ENCODE measurements at places on chromosomes 4 and X.

GRCh38 chr4:43394976-43395375 lies 502.5 kb downstream of the GRXCR1 start:
- DNase-seq, result peak; percentile 32

GRCh38 chrX:124098089-124098488 lies 136.6 kb downstream of the STAG2 start:
- peak; percentile 15 for DNase-seq

DNA sequence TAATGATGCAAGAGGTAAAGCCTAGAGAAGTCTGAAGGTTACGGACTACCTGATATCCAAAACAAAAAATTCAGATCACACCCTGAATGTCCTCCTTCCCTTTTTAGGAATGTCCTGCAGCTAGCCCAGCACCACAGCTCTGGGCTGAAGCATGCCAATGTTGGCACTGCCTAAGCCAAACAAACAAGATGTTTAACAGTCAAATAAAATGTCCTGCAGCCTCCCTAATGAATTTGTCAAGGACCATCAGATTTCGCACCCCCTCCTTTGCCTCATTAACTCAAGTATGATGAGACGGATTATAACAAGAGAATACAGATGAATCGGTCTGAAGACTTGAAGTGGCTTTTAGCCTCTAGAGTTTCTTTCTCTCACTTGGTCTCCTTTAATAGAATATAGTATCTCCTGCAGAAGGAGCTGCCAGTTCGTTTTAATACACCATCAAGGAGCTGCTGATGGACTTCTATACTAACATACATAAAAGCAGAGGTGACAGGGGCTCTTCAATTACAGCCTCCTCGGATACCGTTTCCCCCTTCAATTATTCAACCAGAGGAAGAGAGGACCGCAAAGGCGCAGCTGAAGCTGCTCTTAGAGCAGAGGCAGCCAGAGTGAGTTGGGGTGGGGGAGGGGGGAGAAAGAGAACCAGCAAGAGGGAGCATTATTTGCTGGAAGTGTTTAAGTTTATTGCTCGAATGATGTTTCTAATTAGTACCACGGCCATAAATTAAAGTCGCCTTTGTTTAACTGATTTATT lies 3.0 kb upstream of the MAB21L2 start:
- DNase-seq, result peak; percentile 65

- DNase-seq, result no peak
Observed at GRCh38 chr4:3498901-3499510, 33.2 kb downstream of the LRPAP1 start.

GRCh38 chrX:150546711-150547153 lies 21.7 kb upstream of the MTM1 start:
- no peak for DNase-seq

DNA sequence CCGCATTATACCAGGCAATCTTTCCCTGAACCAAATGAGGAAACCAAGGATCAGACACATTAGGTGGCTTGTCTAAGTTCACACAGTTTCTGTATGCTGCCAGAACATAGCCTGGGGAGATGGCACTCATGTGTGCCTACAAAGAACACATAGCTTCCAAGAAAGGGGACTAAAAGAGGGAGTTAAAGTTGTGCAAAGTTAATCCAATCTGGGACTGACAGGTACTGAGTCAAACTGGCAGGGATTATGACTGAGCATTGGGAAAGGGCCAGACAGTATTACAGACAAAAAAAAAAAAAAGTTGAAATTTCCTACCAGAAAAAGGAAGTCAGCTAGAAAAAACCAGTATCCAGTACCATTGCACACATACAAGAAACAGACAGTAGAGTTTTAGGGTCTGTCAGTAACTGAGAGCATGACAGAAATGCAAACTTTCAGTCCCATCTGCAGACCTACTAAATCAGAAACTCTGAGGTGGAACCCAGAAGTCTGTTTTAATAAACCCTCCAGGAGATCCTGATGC lies 37.2 kb downstream of the ADAMTS3 start:
- no peak for DNase-seq

GRCh38 chrX:106621836-106622235 lies 10.1 kb downstream of the RADX start:
- no peak for DNase-seq

GRCh38 chr4:53120778-53121177 lies 245.1 kb downstream of the SCFD2 start:
- DNase-seq, result no peak

GRCh38 chr4:183098019-183098722 lies 886 bp upstream of the WWC2 start:
- DNase-seq, result peak; percentile 38

- no peak for DNase-seq
Observed at GRCh38 chr4:145660064-145660463, 19.9 kb upstream of the C4orf51 start.

GRCh38 chrX:153411988-153412574 lies 809 bp downstream of the ZFP92 start:
- no peak for DNase-seq

DNA sequence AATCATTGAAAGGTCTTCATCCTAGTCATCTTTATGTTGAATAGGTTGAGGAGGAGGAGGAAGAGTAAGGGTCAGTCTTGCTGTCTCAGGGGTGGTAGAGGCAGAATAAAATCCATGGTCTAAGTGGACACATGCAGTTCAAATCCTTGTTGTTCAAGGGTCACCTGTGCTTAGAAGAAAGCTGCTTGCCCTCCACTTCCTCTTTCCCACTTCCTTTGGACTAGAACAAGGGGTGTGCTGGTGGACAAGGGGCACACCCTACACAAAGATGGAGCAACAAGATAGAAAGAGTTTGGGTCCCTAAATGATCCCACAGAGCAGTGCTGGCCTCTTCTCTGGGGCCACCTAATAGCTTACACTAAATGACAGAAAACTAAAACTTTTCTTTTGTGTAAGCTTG lies 47.9 kb downstream of the HSD17B13 start:
- no peak for DNase-seq

DNA sequence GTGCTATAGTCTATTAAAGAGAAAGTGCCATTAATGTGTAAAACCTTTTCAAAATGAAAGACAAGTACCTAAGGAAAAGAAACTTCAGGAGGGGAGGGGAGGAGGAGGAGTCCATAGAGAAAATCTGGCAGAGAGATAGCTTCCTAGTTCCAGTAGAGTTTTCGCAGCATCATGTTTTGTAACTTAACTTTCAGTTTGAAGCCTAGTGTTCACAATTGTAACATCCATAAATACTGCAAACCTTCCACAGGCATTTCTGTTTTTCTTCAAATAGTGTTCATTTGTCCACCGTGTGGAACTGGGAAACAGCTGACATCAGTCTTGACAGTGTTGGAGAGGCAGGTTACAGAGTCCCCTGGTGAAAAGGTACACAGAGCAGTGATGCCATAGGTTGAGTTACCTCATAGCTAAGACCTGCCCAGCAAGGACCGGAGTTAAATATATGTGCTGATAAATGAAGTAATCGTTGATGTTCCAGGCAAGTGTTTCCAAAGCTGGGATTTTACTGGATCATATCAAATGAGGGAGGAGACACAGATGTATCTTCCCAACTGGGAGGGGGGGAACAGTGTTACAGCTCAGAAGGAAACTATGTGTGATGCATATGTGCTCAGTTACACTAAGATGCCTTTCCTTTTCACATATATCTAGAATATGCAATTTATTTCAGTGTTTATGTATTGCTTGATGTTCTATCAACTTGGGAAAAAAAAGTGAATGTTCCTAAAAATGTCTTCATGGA lies 369.5 kb upstream of the FAM241A start:
- no peak for DNase-seq

- no peak for DNase-seq
Observed at GRCh38 chrX:103779141-103779789, 2.6 kb downstream of the PLP1 start.

- DNase-seq, result no peak
Observed at GRCh38 chr4:127846061-127846460, 34.6 kb upstream of the PLK4 start.

GRCh38 chr4:89357340-89357739 lies 49.7 kb upstream of the GPRIN3 start:
- DNase-seq, result no peak
